ENCODE measurements at places on chromosomes 3 and 15.

DNA sequence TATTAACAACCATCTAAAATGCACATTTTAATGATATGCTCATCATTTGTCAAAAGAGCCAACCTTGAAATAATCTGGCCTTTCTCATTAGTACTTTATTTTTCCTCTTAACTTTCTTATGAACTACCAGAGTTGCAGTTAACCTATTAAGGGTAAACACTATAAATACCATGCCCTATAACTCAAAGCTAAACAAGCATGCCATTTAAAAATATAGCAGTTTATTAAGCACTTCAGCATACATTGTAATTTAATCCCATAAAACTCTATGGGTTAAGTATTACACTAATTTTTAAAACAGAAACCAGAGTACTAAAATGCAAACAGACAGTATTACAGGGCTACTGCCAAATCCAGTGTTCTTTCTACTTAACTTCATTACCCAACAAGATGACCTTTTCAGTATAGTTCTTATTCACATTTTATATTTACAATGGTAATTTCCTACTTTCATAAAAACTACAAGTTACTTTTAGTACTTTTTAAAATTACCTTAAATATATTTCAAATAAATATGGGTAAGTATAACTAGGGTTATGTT is 11.8 kb downstream of the NPTN start:
- DNase-seq: no peak

DNA sequence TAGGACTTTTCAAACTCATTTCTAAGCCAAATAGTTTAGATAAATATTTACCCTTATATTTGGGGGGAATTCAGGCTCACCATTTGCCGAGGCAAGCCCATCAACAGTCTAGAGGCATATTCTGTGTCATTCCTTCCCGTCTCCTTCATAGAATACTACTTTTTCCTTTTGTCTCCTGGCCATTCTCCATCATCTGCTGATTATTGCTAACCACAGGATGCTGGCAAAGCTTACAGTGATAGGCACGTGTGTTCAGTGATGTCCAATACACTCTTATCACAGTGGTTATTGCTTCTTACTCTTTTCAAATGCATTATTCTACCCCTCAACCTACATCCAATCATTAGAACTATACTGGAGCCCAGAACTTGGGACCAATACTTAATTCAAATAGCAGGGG is 130.6 kb upstream of the ZBED2 start:
- DNase-seq: no peak

DNA sequence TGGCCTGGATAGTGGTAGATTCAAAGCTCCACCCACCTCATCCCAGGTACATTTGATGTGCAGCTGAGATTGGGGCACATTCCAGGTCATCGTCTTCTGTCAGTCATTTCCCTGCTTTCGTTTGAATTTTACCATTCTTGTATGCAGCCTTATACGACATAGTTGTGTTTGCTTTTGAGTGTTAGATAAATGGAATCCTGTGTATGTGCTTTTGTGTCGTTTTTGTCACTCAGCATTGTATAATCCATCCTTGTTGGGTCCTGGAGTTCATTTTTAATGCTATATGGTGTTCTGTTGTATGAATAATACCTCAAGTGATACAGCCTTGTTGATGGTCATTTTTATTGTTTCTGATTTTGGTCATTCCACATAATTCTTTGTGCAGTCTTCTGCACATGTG is 7.3 kb downstream of the RCCD1 start:
- no peak for DNase-seq

DNA sequence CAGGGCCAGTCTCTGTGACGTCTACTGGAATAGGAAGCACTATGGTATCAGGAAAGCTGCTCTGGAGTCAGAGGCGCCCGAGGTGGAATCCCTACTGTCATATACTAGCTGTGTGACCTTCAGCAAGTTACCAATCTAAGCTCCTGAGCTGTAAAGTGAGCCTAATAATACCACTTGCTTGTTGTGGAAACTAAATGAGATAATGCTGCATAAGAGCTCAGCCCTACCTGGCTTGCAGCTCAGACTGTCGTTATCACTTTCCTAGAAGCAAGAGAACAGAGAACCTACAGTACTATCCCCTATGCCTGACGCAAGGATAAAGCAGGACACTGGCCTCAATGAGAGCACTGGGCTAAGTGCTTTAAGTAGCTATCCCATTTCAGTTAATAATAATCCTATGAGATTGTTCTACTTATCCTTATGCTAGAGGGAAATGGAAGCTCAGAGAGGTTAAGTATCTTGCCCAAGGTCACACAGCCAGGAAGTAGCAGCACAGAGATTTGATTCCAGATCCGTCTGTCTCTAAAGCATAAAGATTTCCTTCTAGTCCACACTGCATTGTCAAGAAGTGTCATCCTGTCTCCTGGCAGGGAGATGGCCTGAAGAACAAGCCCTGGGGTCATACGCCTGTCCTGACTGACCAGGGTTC is 195.2 kb downstream of the TLE3 start:
- DNase-seq: no peak

GRCh38 chr15:95302206-95302605 is 1028.3 kb upstream of the NR2F2 start:
- DNase-seq: no peak

DNA sequence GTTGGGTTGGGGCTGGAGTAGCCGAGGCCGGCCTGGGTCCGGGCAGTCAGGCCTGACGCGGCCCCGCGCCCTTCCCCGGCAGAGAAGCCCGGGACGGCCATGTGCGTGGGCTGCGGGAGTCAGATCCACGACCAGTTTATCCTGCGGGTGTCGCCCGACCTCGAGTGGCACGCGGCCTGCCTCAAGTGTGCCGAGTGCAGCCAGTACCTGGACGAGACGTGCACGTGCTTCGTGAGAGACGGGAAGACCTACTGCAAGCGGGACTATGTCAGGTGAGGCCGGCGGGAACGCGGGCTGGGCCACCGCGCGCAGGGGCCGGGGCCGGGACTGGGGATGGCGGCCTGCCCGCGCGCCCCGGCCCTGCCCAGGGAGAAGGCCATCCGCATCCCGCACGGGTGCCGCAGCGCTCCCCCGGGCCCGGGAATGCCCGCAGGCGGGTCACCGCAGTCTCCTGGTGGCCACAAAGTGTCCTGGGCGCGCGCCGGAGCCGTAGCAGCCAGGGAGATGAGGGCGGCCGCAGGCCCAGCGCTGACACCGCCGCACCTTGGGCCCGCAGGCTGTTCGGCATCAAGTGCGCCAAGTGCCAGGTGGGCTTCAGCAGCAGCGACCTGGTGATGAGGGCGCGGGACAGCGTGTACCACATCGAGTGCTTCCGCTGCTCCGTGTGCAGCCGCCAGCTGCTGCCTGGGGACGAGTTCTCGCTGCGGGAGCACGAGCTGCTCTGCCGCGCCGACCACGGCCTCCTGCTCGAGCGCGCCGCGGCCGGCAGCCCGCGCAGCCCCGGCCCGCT is 1.3 kb downstream of the ISL2 start:
- DNase-seq: no peak

GRCh38 chr3:194872669-194872977 is 186.9 kb downstream of the FAM43A start:
- DNase-seq: peak; percentile 73

- DNase-seq: no peak
Measured at GRCh38 chr3:144480416-144480919, 508.8 kb downstream of the DIPK2A start.

DNA sequence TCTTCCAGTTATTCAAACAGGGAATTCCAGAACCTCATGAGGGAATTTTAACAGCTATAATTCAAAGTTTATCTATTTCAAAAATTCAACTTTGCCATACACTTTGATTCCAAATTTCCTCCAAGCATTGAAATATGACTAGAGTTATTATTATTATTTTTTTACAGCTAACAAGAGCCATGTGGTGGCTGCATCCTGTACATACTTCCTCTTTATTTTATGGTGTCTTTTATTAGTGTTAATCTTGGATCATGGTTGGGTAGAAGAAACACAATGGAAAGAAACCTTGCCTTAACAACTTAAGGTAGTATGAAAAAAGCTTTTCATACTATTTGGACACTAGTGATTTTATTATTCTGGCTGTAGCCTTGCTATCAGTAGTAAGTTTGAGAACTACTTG is 52.7 kb downstream of the TFG start:
- no peak for DNase-seq

DNA sequence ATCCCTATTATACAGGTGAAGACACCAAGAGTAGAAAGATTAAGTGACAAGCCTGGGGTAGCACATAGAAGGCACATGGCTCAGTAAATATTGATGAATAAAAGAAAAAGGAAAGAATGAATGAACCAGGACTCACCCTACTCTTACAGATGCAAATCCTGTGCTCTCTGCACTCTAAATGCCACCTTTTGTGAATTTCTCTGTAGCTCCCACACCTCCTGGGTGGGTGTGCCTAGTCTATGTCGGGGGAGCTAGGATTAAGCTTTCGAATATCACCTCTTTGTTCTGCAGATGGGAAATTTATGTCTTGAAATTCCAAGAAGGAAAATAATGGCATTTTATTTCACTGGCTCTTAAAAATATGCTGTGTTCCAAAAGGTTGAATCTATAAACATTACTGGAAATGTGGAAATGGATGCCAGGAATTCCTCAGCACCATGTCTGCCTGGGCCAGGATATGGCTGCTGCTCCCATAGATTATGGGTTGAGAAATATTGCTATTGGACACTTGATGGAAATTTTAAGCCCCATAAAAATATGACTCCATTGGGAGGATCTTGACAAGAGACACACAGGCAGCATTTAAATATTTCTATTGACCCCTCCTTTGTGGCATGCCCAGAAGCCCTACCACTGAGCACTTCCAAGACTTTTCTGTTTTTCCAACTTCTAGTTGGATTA is 43.3 kb downstream of the CCNB2 start:
- DNase-seq: peak; percentile 27

- no peak for DNase-seq
Measured at GRCh38 chr15:89985111-89985510, 16.0 kb upstream of the ZNF710 start.

- DNase-seq: no peak
Measured at GRCh38 chr3:4591669-4592068, 98.5 kb downstream of the ITPR1 start.

- no peak for DNase-seq
Measured at GRCh38 chr3:152460936-152461335, 192.2 kb downstream of the MBNL1 start.

DNA sequence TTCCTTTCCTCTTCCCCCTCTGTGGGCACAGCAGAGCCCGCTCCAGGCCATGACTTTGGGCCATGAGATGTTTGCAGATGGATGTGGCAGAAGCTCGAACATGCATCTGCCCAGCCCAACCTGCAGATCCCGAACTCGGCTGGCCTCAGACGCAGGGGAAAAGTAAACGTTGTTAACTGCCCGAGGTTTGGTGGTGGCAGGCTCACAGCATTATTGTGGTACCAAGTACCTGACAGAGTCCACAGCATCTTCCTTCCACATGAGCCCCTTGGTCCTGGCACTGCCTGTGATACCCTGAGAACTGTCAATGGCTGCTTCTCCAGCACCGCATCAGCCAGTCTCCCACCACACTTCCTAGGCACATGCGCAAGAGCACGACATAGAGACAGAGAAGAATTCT is 424.3 kb downstream of the OCA2 start:
- no peak for DNase-seq

DNA sequence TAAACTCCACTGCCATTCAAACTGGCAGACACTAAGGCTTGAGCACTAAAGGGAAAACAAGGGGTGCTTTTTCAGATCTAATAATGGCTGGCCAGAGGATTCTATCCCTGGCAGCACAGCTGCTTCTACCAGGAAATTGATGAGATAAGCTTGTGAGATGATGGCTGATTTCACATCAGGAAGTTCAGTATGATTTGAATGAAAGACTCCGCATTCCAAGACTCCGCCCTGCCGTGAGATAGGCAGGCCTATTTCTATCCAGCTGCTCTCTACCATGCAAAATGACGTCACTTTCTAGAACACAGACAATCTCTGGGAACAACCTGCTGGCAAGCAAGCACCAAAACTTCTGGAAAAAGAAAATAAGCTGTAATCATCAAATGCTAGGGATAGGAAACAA is 171.8 kb downstream of the WDR76 start:
- peak; percentile 59 for DNase-seq

- DNase-seq: no peak
Measured at GRCh38 chr3:58288011-58288728, 17.9 kb upstream of the RPP14 start.

DNA sequence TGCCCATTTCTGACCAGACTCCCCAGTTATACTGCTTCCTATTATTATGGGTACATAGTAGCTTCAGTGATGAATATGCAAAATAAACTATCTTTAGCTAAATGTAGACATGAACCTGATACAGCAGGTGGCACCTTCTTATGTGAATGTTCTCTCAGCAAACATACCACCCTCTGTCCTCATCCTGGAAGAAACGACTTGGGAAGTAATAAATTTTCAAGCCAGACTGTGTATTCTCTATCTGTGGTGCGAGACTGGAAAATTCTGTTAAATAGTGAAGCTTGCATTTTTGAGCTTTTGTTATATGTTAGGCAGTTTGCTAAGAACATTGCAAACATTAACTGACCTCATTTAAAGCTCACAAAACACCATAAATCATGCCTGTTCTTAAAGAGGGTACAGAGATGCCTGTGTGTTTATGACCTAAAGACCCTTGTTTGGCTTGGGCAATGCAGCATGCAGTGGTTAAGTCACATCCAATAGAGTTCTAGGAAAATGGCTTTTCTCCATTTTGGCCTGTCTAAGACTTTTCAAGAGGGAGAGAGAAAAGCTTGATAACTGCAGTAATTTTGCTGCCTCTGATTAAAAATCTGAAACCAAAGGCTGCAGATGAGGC is 287.1 kb downstream of the NEK10 start:
- DNase-seq: no peak

DNA sequence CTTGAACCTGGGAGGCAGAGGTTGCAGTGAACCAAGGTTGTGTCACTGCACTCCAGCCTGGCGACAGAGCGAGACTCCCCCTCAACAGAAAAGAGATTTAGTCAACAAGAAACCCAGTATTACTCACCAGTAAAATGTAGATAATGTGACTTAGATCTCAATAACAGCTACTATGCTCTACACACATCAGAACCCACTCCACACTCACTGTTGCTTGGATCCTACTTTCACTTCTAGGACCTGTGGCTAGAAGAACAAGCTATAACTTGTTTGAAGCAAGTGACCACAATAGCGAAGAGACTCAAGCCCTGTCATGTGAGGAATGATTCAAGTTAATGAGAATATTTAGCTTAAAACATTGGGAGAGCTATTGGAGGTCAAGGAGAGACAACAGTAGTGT is 100.7 kb downstream of the ANXA2 start:
- no peak for DNase-seq

DNA sequence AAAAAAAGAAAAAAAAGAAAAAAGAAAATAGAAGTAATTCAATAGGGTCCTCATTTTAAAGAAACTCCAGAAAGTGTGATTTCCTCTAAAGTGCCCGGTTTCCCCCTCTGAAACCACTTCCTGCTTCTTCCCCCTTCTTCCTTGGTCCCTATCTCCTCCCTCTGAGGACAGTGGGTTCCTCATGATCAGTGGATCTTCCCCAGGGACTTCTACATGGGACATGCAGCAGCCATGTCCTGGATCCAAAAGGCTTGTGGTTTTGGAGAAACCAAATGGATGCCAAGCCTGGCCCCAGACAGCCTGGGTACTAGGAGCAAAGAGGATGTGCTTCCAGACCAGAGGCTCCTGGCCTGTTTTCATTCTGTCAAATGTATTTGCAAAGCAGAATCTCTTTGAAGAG is 26.6 kb upstream of the SMAD6 start:
- peak; percentile 22 for DNase-seq

Data from AG08395 (cell line).